ENCODE measurements at places on chromosomes 2 and 18.

DNA sequence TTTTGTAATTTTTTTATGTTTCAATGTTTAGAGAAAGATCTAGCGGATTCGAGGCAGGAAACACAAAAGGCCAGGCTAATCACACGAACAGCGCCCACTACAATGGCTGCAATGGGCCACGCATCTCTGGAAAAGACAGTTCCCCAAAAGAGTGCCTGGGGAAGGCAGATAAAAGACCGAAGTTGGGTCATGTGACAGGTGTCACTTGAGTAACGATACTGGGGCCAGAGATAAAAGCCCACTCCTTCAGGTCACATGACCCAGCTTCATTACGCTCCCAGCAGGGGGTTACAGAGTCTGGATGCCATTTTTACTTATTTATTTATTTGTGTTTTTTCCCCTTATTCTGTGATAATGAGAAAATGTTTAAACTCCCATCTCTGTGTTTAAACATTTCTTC lies 95.4 kb downstream of the CDK15 start:
- DNase-seq, result no peak

GRCh38 chr2:54306556-54306955 lies 50.5 kb upstream of the TSPYL6 start:
- no peak for DNase-seq

DNA sequence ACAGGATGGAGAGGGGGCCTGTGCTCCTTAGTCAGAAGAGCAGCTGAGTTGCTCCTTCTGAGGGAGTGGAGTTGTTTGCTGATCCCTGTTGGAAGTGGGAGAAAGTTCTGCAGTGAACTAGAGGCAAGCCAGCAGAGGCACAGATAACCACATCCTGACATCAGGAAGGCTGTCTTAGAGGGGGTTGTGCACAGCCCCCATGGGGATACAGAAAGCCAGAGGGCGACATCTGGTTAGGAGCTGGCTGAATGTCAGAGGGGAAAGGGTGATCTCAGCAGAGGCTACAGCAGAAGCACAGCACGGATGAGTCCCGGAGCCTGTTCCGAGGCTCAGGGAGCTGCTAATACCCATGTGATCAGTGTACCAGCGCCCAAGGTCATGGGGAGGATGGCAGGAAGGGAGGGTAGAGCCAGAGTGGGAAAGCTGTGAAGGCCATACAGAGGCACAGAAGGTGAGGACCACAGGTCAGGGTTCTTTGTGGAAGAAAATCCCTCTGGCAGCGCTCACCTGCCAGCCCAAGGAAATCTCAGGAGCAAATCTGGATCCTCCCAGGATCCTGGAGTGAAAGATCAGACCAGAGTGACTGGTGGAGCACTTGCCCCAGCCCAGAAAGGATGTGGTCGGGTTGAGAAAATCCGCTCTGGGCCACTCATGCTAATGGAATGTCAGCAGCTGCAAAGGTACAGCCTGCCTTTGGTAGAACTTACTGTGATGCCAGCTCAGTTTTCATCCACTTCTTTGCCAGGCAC lies 111.8 kb downstream of the STPG4 start:
- peak; percentile 93 for DNase-seq

DNA sequence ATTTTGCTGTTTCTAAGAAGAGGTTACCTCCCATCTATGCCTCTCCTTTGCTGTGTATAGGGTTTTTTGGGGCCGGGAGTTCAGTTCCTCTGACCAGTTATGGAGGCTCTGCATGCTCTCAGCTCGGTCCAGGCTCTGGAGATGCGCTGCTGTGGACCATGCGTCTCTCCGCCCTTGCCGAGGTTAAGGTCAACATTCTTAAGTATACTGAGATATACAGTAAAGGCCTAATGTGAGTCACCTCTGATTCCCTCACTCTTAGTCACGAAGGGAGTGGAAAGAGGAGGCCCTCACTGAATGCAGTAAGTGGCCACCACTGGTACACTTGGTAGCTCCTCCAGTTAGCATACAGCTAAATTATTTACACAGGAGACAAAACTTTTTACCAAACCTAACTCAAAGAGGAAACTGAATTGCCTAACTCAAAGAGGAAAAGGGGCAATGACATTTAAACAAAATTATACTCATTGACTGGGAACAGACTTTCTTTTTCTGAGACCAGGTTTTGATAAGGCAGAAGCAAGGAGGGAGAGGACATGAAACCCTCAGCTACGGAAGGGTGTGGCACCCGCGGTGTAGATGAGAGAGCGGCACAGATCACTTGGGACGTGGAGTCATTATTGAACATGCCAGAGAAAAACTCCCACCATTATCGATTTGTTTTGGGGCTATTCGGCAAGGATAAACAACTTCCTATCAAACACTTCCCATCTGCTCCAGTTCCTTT lies 98.7 kb downstream of the COPS8 start:
- peak; percentile 81 for DNase-seq

DNA sequence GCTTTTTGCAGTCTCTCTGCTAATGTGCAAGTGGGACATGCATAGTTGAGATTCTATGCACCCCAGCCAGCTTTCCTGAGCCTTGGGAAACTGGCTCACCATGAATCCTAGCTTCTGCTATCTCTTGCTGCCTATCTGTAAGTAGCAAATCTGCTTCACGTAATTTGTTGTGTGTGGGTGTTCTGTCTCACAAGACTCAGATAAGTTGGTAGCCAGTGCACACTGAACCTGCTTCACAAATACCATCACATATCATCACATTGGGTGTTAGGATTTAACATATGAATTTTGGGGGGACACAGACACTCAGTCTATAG lies 13.9 kb upstream of the VRK2 start:
- DNase-seq, result no peak

- no peak for DNase-seq
Observed at GRCh38 chr2:206557321-206557720, 85.0 kb upstream of the FAM237A start.

DNA sequence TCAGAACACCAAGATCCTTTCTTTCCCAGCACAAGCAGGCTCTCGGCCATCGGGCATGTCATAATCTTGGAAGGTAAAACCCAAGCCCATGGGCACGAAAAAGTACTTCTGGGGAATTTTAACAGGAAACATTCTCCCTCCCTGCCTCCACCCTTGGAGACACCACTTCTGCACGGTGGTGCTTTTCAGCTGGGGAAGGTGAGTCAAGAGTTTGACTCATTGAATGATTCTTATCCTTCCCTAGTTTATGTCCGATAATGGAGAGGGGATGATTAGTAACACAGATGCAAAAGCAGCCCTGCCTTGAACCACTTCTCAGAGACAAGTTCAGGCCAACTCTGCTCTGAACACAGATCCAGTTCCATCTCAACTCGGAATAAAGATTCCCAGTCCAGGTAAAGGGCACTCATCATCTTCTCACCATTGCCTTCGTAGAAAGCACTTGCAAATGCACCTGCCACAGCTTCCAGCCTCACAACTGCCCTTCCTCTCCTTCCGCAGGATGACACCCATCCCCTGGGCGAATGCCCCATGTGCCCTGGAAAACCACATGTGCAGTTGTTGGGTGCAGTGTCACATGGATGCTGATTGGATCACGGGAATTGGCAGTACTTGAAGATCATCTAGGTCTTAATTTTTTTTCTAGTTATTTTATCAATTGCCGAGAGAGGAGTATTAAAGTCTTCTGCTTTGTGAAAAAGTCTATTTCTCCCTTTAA lies 136.2 kb downstream of the PXDN start:
- DNase-seq, result peak; percentile 33

GRCh38 chr2:121539750-121540469 lies 9.2 kb downstream of the RNU4ATAC start:
- peak; percentile 13 for DNase-seq

DNA sequence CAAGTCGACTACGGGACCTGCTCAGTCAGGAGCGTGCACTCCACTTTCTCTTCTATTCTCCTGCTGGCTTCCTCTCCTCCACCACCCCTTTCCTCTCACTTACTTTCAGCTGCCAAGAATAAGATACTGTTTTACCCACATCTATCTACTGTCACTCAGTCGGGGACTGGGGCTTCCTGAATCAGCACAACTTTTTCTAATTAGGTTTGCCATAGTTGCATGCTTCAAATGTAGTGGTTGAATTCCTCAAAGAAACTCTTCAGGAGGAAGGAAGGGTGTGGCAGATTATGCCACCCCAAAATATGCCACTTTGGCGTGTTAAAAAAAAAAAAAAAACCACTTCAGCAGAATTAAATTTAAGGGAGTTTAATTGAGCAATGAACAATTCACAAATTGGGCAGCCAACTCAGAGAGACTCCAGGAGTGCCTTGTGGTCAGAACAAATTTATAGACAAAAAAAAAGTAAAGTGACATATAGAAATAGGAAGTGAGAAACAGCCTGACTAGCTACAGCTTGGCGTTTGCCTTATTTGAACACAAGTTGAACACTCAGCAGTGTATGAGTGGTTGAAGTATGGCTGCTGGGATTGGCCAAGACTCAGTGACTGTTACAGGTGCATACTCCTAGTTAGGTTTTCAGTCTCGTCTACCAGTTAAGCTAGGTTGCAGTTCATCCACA lies 32.5 kb upstream of the RMDN2 start:
- no peak for DNase-seq

DNA sequence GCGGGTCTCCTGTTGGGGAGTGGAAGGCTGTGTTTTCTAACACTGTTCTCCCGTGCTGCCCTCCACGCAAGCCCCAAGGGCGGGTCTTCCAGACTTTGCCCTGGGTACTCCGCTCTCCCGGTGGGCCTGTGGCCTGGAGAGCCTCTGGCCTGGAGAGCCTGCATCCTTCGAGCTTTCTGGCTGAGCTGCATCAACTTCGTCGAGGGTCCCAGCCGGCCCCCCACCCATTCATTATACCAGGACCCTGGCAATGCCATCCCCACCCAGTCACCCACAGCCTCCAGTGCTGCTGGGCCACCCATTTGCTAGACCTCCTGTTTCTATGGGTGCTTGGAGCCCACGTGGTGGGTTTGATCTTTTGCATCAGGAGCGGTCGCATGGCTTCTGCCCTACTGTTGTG lies 102.2 kb downstream of the PTGR3 start:
- no peak for DNase-seq

DNA sequence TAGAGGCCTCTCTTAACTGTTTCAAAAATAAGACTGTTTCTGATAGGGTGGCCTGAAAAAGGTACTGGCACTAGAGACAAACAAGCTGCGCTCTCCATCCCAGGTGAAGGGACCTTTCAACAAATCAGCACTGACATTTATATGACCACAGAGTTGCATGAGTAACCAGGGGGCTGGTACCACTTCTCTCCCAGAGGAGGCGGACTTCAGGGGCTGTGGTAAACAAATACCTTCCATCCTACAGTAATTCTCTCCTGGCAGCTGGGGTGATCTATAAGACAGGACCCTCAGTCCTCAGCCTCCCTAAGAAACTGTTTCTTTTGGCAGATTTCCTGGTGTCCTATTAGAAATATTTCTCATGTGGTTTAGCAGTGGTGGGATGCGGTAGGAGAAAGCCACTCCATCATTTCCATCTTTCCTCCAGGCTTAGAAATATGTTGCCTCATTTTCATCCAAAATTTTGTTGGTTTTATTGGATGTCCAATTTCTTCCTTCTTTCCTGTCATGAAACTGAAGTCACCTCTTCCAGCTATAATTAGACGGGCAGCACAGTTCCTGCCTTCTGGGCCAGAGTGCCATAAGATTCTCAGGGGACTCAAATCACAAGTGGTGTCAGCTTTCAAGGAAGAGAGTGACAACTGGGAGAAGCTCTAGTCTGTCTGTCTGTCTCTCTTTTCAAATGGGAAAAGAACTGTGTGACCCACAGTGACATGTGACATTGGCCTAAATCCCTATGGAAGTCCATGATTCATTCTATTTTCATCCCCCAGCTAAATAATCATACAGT lies 96.4 kb downstream of the CYRIA start:
- DNase-seq, result no peak

GRCh38 chr2:139828011-139828410 lies 1047.8 kb upstream of the NXPH2 start:
- no peak for DNase-seq

- DNase-seq, result no peak
Observed at GRCh38 chr2:40412456-40412855, 39.4 kb downstream of the SLC8A1 start.

GRCh38 chr2:19580264-19580663 lies 221.8 kb upstream of the OSR1 start:
- DNase-seq, result peak; percentile 19

DNA sequence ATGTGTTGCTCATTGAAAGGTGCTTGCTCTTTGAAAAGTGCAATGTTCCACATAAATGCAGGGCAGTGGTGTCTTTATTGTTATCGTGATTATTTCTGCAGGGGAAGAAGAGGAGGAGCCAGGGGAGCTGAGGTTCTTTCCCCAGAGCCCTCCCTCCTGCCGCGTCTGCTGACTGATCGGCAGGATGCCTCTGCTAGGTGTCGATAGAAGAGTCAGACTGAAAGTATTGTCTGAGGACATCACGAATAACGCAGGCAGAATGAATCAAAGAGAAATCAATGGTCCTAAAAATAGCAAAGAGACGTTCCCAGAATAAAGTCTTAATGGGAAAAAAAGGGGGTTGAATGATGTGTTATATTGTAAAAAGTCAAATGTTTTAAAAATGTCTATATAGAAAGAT lies 47.4 kb upstream of the SIX3 start:
- no peak for DNase-seq

DNA sequence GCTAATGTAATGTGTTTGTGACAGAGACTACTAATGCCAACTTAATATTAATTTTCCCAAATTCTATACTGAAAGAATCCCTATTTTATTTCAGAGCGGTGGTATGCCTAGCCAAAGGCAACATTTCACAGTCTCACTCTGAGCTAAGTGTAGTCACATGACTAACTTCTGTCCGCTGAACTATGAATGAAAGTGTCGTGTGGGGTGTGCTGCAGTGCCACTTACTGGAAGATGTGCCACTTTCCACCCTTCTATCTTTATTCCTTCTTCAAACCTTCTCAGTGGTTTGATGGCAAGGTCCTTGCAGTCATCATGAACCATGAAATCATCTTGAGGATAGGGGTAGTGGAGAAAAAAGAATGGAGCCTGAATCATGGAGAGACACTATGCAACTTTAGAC lies 47.3 kb upstream of the C1D start:
- DNase-seq, result peak; percentile 16

DNA sequence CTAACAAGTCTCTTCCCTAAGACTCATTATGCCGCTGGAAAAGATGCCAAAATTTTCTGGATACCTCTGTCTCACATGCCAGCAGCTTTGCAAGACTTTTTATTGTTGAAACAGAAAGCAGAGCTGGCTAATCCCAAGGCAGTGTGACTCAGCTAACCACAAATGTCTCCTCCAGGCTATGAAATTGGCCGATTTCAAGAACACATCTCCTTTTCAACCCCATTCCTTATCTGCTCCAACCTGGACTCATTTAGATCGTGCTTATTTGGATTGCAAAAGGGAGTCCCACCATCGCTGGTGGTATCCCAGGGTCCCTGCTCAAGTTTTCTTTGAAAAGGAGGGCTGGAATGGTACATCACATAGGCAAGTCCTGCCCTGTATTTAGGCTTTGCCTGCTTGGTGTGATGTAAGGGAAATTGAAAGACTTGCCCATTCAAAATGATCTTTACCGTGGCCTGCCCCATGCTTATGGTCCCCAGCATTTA lies 26.3 kb downstream of the DHRS9 start:
- peak; percentile 76 for DNase-seq

DNA sequence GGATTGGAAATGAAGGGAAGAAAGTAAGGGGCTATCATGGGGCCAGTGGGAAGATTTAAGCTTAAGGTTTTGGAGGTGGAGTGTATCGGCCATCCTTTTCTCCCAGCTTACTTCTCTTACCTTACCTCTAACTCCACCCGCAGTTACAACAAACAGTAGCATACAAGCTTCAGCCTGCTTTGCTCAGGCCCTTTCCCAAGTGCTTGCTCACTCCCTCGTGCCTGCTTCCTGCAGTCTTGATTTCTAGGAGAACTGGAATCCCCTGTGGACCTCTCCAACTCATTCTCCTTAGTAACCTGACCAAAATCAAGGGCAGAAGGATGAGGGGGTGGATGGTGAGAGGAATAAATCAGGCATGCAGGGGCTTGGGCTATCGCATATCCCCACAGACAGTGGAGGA lies 5.8 kb upstream of the LYG2 start:
- no peak for DNase-seq

All from HFFc6 (cell line).